ENCODE measurements at places on chromosomes 12 and 14. TPM values are rescaled to one million over a fixed set of nuclear protein-coding genes. Genes with fewer than 3 reads are reported as not detected.
A peak's percentile ranks its signal among the peaks of the same experiment; 100 is the strongest.

The LGR5 gene
- not detected for total RNA-seq

GRCh38 chr14:32865827-32866376 lies 72.8 kb upstream of the NPAS3 start:
- no peak overlapping the region for H3K27ac ChIP-seq
- peak; percentile 9 for DNase-seq
- no peaks in the 10 kb centered on the region for H3K4me1 ChIP-seq
- H3K36me3 ChIP-seq = no peaks in the 10 kb centered on the region
- H3K4me3 ChIP-seq = no peak overlapping the region

The GLS2 gene
- not detected for total RNA-seq

The ETNK1 gene
- 93.7 TPM for total RNA-seq

GRCh38 chr14:38174711-38175110 lies 33.0 kb upstream of the SSTR1 start:
- H3K27me3 ChIP-seq = no peaks in the 10 kb centered on the region
- no peak overlapping the region for H3K4me3 ChIP-seq
- no peak overlapping the region for H3K27ac ChIP-seq

The KRT2 gene
- total RNA-seq = not detected

GRCh38 chr14:95695913-95696312 lies 9.7 kb downstream of the TCL1B start:
- no peaks in the 10 kb centered on the region for H3K36me3 ChIP-seq
- H3K4me1 ChIP-seq = peaks cover 43% of the 10 kb centered on the region
- H3K4me3 ChIP-seq = no peak overlapping the region
- H3K27ac ChIP-seq = no peak overlapping the region

DNA sequence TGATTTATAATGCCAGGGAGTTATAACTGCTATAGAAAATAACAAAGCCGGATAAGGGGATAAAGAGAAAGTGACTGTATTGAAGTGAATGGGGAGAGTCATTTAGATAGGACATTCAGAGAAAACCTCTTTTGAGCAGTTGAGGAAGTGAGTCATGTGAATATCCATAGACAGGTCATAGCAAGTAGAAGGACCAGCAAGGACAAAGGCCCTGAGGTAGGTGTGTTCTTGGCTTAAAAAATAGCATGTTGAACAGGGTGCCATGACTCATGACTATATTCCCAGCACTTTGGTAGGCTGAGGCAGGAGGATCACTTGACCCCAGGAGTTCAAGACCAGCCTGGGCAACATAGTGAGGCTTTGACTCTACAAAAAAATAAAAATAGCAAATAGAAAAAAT lies 51.5 kb upstream of the RAP1B start:
- DNase-seq = no peak
- no peaks in the 10 kb centered on the region for H3K27me3 ChIP-seq
- no peaks in the 10 kb centered on the region for H3K36me3 ChIP-seq
- H3K27ac ChIP-seq = no peak overlapping the region

DNA sequence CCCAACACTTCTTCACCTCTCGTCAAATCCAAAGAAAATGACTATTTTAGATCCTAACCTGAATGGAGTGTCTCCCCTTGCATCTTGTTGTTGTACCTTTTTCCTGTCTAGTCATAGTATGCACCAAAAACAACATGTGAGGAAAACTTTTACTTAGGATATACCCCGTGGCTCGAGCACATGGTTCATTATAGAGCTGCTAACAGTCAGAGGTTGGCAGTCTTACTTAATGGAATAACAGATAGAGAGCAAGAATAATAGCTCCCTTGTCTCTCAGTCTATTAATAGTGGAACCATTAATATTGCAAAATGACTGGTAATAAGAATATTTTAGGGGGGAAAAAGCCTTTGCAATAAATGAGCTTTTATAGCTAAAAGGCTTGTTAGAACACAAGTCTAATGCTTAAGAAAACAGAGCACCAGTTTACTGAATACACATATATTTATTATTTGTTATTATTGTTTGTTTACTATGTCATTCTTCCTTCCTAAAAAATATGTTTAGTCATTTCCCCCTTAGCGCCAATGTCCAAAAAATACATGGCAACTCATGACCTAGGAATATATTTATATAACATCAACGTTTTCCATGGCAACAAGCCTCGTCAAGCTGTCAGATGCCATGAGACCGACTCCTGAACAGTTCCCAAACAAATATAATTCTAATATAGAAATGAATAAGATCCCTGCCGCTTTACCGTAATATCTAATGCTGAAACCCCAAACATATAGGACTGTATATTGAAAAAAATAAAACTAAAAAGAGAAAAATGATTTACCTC lies 592.4 kb downstream of the SOX5 start:
- H3K4me3 ChIP-seq = no peak overlapping the region
- H3K27me3 ChIP-seq = no peaks in the 10 kb centered on the region
- no peaks in the 10 kb centered on the region for H3K4me1 ChIP-seq
- no peak for DNase-seq

DNA sequence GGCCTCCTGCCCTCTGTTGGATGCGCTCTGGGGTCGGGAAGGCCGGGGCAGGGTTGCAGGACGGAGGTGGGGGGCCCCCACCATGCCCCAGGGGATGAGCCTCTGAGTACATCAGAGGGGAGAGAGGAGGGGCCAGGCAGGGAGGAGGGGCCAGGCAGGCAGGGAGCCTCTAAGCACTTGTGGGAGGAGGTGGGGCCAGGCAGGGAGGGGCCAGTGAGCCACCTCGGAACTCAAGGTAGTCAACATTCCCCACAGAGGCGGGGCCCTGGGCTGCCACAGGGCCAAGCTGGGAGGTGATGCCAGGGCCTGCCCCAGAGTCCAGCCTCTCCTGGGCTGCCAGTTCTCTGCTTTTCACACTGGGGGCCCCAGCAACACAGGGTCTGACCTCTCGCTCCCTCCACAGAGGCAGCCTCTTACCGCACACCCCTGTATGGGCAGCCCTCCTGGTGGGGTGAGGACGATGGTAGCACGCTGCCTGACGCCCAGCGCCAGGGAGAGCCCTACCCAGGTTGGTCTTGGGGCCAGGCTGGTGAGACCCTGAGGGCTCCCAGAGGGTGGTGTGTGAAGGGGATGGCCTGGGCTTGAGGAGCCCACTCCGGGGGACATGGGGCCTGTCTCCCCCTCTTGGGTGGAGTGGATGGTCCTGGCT lies 17.4 kb downstream of the CEP170B start:
- peak; percentile 83 for DNase-seq
- H3K27me3 ChIP-seq = no peaks in the 10 kb centered on the region
- H3K36me3 ChIP-seq = no peaks in the 10 kb centered on the region

The MYBPC1 gene
- not detected for total RNA-seq

DNA sequence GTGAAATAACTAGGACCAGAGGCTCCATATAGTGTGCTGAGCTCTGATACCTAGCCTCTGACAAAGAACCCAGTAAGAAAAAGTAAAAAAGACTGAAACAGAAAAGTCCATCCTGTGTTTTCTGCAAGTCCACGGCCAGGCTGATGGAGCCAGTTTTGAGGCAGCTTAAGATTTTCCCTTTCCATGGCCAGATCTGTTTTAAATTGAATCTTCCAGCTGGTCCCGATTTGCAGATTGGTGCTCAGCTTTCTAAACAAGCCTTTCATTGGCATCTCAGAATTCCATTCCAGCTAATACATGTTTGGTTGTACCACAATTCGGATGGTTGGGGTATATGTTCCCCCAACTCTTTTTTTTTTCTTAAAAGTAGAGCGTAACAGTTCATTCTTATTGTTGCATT lies 152.0 kb downstream of the DACT1 start:
- H3K4me3 ChIP-seq = no peak overlapping the region
- DNase-seq = no peak
- H3K27me3 ChIP-seq = no peaks in the 10 kb centered on the region

GRCh38 chr12:109885616-109886015 lies 5.3 kb upstream of the GLTP start:
- H3K4me3 ChIP-seq = no peak overlapping the region
- H3K27me3 ChIP-seq = no peaks in the 10 kb centered on the region
- H3K27ac ChIP-seq = no peak overlapping the region
- H3K36me3 ChIP-seq = no peaks in the 10 kb centered on the region
- H3K4me1 ChIP-seq = peaks cover 7% of the 10 kb centered on the region

GRCh38 chr14:49306152-49306751 lies 279.9 kb downstream of the RPS29 start:
- H3K4me3 ChIP-seq = no peak overlapping the region
- no peaks in the 10 kb centered on the region for H3K36me3 ChIP-seq
- no peaks in the 10 kb centered on the region for H3K27me3 ChIP-seq
- no peak overlapping the region for H3K27ac ChIP-seq
- no peaks in the 10 kb centered on the region for H3K4me1 ChIP-seq
- DNase-seq = peak; percentile 83

The KCNC2 gene
- not detected for total RNA-seq

DNA sequence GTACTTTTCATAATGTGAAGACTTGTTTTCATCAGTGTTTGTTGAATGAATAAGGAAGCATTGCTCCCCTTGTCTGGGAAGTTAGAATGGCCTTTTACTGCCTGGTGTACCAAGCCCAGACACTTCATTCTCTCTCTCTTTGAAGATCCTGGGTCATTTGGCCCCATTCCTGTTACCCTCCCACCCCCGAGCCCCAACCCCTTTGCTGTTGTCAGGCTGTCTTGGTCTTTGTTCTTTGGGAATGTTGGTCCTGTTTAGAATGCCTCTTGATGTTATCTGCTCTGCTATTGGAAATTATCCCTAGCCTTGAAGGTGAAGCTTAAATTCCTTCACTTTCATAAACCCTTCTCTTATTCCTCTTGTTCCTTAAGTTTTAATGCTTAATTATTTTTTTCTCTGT lies 13.8 kb downstream of the DERA start:
- DNase-seq = no peak
- H3K27ac ChIP-seq = no peak overlapping the region
- H3K4me1 ChIP-seq = no peaks in the 10 kb centered on the region

The DDN gene
- 9.6 TPM for total RNA-seq

The LDHB gene
- 1,058 TPM for total RNA-seq

The RFLNA gene
- not detected for total RNA-seq

The DNAJC22 gene
- total RNA-seq = not detected

GRCh38 chr14:72213424-72213823 lies 281.2 kb downstream of the RGS6 start:
- H3K36me3 ChIP-seq = no peaks in the 10 kb centered on the region
- no peaks in the 10 kb centered on the region for H3K4me1 ChIP-seq
- DNase-seq = no peak
- no peak overlapping the region for H3K4me3 ChIP-seq
- H3K27me3 ChIP-seq = no peaks in the 10 kb centered on the region

The TMEM30B gene
- not detected for total RNA-seq

DNA sequence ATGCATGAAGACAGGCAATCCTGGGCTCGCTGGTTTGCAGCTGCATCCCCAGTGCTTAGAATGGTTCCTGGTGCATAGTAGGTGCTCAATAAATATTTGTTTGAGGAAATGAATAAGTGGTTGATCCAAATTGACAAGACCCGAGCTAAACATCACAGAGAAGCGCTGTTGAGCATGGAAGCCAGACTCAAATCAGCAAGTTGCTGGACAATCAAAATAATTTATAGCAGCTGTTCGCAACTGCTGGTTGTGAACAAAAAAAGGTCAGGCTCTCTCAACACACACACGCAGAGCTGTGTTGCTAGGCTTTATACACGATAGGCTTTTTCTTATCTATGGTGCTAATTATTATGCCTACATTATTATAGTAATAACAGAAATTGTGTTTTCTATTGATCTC lies 190.2 kb downstream of the TBX5 start:
- H3K4me1 ChIP-seq = no peaks in the 10 kb centered on the region
- no peaks in the 10 kb centered on the region for H3K27me3 ChIP-seq
- H3K4me3 ChIP-seq = no peak overlapping the region
- DNase-seq = no peak
- no peak overlapping the region for H3K27ac ChIP-seq

All from Karpas-422 (cell line).